ENCODE measurements at places on chromosomes 7 and 10. TPM values are rescaled to one million over a fixed set of nuclear protein-coding genes. Genes with fewer than 3 reads are reported as not detected.

GNAT3 gene
- polyA plus RNA-seq: not detected

HOXA2 gene
- 0.03 TPM for polyA plus RNA-seq

MYOZ1 gene
- 0.76 TPM for polyA plus RNA-seq

DLX5 gene
- 0.08 TPM for polyA plus RNA-seq

HMX3 gene
- not detected for polyA plus RNA-seq

PRR15 gene
- polyA plus RNA-seq: 0.29 TPM

RADIL gene
- 3.5 TPM for polyA plus RNA-seq

ELFN1 gene
- 5.9 TPM for polyA plus RNA-seq

DCLRE1A gene
- polyA plus RNA-seq: 3.5 TPM

RBM20 gene
- polyA plus RNA-seq: 29.9 TPM

CPVL gene
- polyA plus RNA-seq: 134 TPM
